ENCODE measurements at places on chromosomes 12 and 14.

GRCh38 chr12:124452576-124453331 lies 114.7 kb downstream of the NCOR2 start:
- no peak for DNase-seq

DNA sequence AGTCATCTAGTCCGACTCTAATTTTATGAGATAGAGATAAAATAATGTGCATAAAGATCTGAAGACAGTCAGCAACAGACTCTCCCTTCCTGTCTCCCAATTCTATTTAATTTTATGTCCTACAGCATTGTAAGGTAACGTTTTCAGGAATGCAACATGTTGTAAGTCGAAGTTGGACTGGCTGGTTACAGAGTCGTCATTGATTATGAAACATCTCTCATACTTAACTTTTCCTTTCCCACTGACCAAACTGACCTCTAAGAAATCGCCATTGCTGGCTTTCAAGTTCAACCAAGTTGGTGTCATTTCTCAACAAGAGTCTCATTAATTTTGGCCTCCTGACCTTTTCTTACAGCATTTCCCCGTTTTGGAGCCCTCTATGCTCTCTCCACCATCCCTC lies 4.9 kb upstream of the RIC8B start:
- DNase-seq = no peak

- DNase-seq = no peak
Measured at GRCh38 chr14:94058674-94059138, 22.3 kb downstream of the DDX24 start.

DNA sequence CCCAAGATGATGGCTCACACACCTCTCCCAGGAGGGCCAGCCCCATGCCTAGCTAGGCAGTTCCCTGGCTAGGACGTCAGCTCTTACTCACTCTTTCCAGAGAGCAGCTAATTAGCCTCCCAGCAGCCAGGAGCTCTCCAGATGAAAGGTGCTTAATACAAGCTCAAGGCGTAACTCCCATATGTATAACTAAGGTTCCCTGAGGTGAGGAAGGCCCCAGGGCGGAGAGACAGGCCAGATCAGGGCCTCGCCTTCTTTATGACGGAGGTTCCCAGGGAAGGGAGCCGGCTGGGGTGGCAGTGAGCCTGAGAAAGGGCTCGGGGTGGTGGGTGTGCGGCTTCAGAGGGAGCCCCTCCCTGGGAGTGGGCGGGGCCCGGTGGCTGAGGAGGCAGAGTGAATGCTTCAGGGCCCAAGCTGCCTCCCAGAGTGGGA lies 26.4 kb upstream of the ZFP36L1 start:
- peak; percentile 47 for DNase-seq

- DNase-seq = no peak
Measured at GRCh38 chr12:70508178-70508577, 129.1 kb downstream of the PTPRB start.

- DNase-seq = no peak
Measured at GRCh38 chr12:43158126-43158525, 393.9 kb downstream of the ADAMTS20 start.

DNA sequence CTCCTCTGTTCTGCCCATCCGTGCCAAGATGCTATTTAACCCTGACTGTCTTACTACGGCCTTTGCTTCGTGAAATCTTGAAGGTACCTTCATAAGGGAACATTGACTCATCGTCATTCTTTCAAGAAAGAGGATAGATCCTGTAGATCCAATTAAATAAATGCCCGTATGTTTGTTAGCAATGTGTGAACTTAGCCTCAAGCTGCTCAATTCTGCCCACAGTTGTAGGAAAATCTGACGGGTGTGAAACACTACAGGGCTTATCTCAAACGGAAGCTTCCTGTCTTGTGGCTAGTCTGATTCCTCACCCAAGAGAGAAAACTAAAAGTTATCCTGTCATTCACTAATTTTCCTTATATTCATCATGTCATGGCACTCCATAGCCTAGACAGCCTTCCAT lies 168.0 kb upstream of the TBX3 start:
- DNase-seq = no peak

DNA sequence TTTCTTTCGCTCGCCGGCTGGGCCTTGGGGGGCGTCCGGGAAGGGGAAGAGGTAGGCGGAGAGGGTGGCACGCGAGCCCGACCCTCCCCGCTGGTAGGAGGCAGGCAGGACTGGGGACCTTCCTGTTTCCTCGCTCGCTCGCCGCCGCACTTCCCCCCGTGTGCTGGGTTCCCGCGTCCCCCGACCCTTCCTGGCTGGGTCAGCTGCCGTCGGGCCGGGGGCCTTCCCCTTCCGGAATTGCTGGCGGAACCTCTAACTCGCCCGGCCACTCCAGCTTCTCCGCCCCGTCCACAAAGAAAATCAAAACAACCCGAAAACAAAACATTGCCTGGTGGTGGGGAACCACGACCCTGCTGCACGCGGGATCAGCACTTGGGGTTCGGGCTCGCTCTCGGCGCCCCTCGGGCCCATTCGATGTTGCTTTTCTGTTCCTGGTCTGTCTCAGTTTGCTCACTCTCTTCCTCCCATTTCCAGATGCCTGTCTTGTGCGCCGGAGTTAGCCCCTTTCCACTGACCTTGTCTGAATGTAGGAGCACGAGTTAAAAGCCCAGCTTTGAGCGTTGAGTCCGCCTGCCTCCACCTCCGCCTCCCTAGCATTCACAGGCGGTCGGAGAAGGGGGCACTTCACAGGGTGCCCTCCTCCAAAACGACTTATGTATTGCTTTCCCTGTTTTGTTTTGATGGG lies 581 bp downstream of the PAPOLA start:
- DNase-seq = peak; percentile 42
